Amniotic stem cell (primary cell): ENCODE measurements at places on chromosomes 3 and 15.

GRCh38 chr15:28060005-28060404 lies 39.1 kb downstream of the OCA2 start:
- no peak for DNase-seq

DNA sequence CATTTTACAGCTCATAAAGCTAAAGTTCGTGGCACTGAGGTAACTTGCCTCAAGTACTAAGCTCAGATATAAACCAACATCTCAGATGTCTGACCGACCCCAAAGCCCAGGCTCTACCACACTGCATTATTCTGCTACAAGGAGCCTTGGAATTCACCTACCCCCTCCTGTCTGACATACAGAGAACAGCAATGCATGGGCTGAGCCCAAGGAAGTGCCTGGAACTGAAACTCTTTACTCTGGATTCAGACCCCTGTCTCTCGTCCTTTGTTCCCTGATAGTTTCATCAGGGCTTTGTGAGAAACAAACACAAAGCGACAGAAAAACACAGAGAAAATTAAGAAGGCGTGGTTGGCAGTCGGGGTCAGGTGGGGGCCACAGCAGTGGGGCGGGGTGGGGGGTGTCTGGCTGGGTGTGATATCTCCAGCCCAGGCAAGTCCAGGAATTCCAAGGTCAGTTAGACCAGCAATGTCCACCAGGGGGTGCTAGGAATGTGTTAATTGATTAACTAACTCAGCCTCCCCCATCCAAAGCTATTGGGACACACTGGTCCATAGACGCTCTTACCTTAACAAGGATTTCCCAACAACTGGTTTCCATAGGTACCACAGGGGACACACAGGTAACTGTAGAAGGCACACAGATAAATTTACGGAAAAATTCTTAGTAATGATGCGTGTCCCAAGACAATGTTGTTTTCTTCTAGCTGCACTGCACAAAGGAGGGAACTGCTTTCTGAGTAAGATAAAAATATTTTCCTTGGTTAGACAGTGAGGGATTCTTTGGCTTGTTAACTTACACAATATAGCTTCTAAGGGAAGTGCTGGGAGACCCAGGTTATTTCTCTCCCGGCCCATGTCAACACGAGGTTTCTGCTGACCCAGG lies 18.8 kb upstream of the SSUH2 start:
- peak; percentile 32 for DNase-seq

DNA sequence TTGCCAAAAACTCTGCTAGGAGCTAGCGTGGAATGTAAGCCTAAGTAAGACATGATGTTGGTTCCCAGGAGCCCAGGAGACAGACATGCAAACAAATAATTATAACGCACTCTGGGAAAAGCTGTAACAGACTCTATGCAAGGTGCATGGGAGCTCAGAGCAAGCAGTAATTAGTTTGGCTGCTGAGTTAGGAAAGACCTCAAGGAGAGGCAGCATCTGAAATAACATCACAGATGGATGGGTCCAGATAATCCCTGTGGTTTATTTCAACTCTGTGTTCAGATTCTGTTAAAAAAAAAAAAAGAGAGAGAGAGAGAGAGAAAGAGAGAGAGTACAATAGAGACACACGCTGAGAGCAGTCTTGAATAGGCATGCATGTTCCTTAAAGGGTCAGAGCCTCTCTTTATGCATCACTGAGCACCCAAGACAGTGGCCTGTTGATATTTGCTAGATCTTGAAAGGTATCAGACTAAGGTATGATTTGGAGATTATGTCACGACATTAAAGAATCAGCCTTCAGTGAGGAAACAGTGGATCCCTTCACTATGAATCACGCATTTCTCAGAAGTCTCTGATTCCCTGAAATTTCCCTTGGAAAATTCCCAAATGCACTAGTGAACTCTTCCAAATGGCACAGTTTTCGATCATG lies 124.4 kb upstream of the LIPC start:
- DNase-seq, result peak; percentile 37

- DNase-seq, result no peak
Measured at GRCh38 chr15:62109437-62109836, 42.7 kb downstream of the C2CD4A start.

DNA sequence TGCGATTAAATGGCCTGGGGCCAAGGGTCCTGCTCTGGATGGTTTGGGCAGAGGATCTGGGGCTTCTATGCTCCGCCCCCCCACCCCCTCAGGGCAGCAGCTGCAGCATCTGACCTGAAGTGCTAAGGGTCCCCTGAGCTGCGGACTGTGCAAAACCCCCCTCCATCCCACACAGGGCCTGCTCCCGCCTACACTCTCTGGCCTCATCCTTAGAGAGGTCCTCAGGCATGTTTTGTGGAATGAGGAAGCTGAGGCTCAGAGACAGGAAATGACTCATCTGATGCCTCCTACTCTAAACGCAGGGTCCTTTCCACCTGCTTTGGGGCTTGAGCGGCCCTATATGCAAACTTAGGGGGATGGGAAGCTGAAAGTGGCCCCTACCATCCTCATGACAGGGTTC lies 59.5 kb upstream of the CTSH start:
- DNase-seq, result peak; percentile 43

DNA sequence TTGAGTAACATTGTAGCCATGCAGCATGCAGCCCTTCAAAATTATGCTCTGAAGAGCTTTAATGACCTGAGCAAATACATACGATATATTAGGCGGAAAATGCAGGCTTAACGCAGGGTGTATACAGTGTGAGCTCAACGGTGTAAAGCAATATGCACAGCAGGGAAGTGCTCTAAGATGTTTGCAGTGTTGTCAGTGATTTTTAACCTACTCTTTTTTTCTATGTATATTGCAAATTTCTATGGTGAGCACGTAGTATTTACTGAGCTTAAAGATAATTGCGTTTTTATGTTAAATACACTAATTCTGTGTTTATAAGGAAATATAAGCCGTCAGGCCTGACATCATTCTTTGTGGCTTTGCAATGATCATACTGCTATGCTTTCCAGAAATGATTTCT lies 42.1 kb downstream of the DGKG start:
- no peak for DNase-seq

DNA sequence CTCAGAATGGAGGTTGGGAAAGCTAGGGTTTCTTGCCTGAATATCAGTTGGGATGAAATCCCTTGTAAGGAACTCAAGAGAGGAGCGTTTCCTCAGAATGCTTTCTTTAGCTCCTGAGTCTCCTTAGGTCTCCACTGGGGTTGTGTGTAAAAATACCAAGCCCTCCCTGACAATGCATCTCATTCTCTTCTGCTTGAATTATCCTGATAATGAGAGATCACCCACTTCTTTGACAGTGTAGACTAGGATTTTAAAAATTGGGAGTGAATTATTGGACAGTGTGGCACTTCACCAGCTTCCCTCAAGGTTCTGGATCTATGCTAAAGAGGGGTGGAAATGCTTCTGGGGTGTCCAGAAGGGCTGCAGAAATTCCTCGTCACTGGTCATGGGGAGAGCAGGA lies 41.8 kb upstream of the POLG start:
- no peak for DNase-seq

DNA sequence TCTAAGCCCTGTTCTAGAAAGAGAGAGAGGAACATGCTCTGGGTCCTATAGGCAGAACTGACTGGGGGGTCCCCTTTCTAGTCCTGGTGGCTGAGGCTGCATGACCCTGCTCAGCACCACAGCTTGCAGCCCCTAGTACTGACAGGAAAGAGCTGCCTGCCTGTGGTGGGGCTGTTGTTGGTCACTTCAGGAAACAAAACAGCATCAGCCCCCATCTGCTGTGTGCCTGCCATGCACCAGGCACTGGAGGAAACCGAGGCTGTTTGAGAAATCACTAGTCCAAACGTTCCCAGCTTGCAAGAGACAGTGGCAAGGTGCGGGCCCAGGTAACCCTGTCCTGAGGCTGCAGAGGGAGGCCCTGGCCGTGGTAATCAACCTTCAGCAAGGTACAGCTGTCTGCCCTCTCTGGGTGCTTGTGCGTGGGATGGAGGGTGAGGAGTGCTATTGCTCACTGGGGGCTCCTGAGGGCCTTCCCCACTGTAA lies 90.6 kb downstream of the IQSEC1 start:
- DNase-seq, result no peak

GRCh38 chr3:25901796-25902195 lies 111.9 kb downstream of the OXSM start:
- DNase-seq, result no peak

GRCh38 chr3:129315223-129315997 lies 36.7 kb downstream of the HMCES start:
- no peak for DNase-seq

- no peak for DNase-seq
Measured at GRCh38 chr15:71187526-71187925, 72.3 kb downstream of the THSD4 start.

- DNase-seq, result no peak
Measured at GRCh38 chr15:29242456-29243242, 27.0 kb downstream of the NSMCE3 start.
